ENCODE measurements at places on chromosomes 16 and 17.
A peak's percentile ranks its signal among the peaks of the same experiment; 100 is the strongest.

DNA sequence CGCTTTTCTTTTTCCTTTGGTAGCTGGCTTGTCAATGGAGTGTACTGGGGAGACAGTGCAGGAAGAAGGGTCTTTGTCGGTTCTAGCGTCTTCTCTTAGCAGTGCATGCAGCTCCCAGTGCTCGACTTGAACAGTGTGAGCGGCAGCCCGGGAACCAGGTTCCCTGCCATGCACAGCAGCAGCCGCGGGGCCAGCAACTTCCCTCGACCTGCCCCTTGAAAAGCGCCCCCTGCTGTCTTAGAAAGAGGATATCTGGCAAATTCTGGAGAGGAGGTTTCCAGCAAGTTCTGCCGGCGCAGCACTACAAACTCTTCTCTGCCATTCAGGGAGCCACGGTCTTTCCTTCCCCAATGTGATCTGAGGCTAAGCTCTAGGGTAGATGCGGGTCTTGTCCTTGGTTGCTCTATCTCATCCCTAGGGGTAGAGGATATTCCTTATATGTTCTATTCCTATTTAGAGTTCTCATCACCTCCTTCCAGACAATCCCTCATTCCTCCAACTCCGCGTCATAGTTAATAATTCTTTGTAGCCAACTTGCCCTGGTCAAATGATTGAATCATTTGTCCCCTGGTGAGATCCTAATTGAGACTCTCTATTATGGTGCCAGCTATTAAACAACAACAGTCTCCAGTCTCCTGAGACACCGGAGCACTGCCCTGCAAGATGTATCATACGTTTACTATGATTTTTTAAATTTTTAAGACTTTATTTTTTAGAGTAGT lies 451.3 kb downstream of the PMP22 start:
- DNase-seq: peak; percentile 43

- no peak for DNase-seq
These were observed 2.8 kb downstream of the CEMP1 start for GRCh38 chr16:2528161-2529060.

GRCh38 chr17:5595831-5596230 lies 11.5 kb upstream of the NLRP1 start:
- DNase-seq: no peak

GRCh38 chr16:9827062-9827752 lies 355.0 kb downstream of the GRIN2A start:
- no peak for DNase-seq

- DNase-seq: peak; percentile 74
These were observed 31.5 kb downstream of the AP2B1 start for GRCh38 chr17:35618628-35619027.

DNA sequence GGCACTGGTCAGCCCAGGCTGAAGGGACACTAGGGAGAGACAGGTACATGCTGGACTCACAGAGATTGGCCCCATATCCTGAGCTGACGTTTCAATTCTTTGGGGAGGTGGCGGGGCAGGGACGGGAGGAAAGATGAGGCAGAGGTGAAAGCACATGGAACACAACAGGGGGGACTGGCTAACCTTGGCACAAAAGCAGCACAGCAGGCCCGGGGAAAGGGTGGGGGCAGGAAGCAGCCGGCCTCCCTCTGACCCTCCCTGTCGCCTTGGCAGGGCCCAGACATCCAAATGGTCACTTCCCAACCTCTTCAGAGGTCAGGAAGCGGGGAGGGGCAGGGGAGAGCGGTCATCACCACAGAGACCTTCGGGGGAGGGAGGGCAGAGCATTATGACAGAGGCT lies 6.6 kb downstream of the VAT1 start:
- no peak for DNase-seq

DNA sequence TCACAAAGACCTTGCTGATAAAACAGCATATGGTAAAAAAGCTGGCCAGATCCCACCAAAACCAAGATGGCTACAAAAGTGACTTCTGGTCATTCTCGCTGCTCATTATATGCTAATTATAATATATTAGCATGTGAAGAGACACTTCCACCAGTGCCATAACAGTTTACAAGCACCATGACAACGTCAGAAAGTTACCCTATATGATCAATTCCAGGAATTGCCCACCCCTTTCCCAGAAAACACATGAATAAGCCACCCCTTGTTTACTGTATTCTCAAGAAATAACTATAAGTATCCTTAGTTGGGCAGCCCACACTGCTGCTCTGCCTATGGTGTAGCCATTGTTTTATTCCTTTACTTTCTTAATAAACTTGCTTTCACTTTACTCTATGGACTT lies 44.6 kb upstream of the IRX5 start:
- DNase-seq: no peak

DNA sequence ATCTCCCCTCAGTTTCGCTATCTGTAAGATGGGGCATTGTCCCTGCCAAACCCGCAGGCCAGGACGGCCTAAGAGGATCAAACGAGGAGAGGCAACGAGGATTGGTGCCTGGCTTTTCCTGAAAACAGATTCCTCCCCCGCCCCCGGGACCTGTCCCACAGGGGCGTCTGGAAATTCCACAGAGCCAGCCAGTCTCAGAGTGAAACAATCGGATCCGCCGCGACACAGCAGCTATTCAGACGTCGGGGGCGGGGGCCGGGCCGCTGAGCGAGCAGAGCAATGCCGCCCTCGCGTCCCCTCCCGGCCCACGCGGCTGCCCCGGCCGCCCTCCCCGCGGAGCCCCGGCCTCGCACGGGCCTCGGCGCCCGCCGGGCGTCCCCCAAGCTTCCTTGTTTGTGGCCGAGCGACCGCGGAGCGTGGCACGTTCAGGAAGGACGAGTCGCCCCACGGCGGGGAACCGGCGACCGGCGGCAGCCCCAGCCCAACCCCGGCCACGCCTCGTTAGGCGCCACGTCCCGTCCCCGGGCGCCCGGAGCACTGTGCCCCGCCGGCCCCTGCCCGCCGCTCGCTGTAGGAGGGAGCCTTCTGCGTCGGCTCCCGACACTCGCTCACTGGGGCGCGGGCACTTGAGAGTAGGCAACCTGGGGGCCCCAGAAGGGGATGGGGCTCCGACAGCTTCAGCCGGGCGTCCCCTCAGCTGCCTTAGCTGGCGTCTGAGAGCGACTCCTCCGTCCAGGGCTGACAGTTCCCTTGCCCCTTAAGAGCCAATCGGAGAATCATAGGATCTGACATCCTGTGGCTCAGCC lies 29.6 kb upstream of the PHOSPHO1 start:
- DNase-seq: peak; percentile 64

GRCh38 chr17:57861000-57861789 lies 11.4 kb upstream of the MRPS23 start:
- DNase-seq: peak; percentile 96

All from NCI-H69 (cell line).